Stimulated activated CD8-positive, alpha-beta memory T cell treated with anti-CD3 and anti-CD28 coated beads, Interleukin-15, amount 100 ng/mL, for 48 hours (primary cell): ENCODE measurements at places on chromosomes 1 and 21.

DNA sequence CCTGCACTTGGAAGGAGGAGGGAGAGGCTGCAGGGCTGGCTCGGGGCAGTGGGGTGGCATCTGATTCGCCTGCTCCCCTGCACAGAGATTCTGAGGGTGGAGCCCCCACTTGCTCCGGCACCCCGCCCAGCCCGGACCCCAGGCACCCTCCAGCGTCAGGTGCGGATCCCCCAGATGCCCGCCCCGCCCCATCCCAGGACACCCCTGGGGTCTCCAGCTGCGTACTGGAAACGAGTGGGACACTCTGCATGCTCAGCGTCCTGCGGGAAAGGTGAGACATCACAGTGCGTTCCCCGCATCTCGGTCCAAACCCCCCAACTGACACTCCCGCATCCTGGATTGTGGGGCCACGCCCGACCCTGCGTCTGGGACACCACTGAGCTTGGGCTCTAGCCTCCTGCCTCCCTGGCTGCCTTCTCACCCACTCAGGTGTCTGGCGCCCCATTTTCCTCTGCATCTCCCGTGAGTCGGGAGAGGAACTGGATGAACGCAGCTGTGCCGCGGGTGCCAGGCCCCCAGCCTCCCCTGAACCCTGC, 7.9 kb downstream of the ADAMTSL4 start:
- no peak for DNase-seq

- no peak for DNase-seq
Measured at GRCh38 chr1:151547900-151548230, 7.8 kb downstream of the TUFT1 start.

- DNase-seq, result no peak
Measured at GRCh38 chr21:33229099-33229783, 497 bp upstream of the IFNAR2 start.

- no peak for DNase-seq
Measured at GRCh38 chr1:35810096-35810881, 2.5 kb downstream of the AGO4 start.

DNA sequence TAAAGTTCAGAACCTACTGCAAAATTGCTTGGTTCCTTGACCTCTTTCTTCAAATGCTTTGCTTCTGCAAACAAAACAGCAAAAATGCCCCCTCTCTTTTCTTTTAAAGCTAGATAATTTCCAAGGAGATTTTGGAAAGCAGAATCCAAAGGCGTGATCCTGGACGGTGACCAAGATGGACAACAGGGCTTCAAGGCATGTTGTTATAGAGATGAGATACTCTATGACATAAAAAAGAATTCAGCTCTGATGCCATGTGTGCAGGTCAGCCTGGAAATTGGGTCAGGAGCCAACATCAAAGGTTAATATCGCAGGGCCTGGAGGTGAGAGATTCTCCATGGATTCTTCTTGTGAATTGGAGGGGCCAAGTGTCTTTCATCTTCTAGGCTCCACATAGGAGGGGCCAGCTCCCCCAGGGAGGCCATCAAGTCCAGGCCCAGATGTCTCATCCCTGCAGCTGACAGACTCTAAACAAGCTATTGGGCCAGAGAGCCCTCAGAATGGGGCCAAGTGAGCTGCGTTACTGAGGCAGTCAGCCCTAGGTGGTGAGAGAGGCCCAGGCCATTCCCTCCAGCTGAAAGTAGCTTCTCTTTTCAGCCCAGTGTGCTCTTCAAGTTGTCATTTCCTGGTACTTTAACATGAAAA, 45.5 kb downstream of the NMNAT2 start:
- no peak for DNase-seq

DNA sequence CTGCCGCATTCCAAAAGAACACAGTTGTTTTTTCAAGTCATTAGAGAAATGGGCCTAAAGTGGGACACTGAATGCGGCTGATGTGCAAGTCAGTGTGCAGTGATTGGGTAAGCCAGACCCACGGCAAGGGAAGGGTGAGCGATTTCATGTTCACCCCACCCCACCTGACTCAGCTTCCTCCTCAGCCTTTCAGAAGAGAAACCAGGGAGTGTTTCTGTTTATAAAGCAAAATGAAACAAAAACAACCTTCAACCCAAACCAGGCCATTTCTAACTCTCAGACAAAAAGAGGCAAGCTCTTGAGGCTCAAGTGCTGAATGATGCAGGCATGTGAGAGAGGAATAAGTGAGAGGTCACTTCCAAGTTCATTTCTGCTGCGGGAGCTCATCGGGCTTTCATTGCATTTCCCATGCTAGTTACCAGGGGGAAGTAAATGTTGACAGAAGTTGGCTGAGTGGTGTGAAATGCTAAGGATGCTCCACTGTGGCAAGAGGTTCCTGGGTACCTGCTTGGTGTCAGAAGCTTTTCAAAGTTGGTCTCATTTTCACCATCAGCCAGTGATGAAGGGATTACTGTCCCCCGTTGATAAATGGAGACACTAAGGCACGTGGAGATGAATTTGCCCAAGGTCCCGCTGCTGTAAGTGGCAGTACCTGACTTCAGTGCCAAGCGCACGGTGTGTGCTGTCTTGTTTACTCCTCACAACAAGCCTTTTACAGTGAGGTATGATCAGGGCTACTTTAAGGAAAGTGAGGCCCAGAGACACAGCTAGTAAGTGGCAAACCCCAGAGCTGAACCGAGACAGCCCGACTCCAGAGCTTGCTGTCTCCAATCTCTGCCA, 29.1 kb downstream of the STPG1 start:
- peak; percentile 39 for DNase-seq

- no peak for DNase-seq
Measured at GRCh38 chr21:29669416-29669815, 270.4 kb downstream of the GRIK1 start.

DNA sequence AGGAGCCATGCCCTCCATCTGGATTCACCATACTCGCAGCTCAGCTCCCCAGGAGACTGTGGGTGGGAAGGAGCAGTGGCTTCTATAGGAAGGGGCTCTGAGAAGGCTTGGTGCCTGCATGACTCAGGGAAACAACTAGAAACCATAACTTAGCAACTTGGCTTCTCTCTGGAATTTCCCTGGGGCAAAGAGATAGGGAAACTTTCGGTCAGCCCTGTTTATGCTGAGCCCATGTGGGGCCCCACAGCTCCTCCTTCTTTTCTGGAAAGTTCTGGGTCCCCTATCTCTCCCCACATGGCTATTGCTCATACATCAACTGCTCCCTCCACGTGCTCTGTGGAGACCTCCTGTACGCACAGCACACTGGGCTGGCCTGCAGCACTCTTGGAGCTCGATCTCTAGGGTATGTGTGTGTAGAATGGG, 39.3 kb downstream of the PLEKHA6 start:
- no peak for DNase-seq

DNA sequence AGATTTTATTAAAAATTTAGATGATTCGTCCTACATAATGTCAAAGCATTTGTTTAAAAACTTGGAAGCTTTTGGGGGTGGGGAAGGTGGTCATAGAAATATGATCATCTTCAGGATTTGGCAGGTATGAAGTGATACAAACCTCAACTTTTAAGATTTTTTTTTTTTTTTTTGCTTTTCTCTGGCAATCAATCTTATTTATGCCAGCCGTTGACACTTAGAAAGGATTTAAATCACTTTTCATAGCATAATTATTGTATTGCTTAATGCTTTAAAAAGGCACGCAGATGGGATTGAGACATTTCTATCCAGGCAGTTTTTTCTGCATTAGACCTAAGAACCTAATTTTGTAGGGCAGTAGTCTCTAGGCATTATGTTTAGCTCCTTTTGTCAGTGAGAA, 19.7 kb downstream of the MRPS6 start:
- DNase-seq, result no peak

DNA sequence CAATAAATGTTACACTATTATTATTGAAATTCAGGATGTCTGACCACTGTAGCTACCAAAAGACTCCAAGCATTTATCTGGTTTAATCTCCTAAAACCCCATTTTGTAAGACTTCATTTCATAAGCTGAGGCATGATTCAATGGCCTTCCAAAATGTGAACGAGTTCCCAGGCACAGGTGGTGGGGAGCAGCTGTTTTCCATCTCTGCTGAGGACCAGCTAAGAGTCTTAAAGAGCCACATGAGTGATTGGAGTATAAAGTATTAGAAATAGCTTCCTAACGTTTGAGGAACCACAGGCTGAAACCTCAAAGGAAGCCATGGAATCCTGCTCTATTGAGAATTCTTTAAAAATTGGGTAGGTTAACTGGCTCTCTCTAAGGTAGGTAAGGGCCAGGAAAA, 44.9 kb downstream of the SEC16B start:
- no peak for DNase-seq

- DNase-seq, result no peak
Measured at GRCh38 chr1:162541619-162542141, 19.8 kb upstream of the UAP1 start.

DNA sequence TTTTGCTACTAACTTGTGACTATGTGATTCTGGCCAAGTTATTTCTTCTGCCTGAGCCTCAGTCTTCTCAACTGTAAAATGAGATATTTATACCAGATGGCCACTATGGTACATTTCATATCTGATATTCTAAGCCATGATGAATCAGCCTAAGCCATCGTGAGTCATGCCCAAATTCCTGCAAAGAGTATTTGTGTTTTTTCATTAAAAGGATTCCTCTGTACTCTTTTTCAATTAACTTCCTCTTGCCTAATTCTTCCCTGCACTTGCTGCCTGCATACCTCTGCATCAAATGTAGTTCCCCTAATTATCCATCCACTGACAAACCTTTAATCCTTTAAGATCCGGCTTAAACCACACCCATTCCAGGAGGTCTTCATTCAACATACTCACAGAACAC, 575.1 kb upstream of the BEND5 start:
- no peak for DNase-seq

- no peak for DNase-seq
Measured at GRCh38 chr1:224763126-224763775, 147.1 kb downstream of the CNIH3 start.

- no peak for DNase-seq
Measured at GRCh38 chr1:45824607-45825006, 21.2 kb downstream of the MAST2 start.

GRCh38 chr1:9278585-9279153, 14.0 kb upstream of the SPSB1 start:
- no peak for DNase-seq

GRCh38 chr1:172894349-172895049, 156.2 kb downstream of the TNFSF18 start:
- no peak for DNase-seq

DNA sequence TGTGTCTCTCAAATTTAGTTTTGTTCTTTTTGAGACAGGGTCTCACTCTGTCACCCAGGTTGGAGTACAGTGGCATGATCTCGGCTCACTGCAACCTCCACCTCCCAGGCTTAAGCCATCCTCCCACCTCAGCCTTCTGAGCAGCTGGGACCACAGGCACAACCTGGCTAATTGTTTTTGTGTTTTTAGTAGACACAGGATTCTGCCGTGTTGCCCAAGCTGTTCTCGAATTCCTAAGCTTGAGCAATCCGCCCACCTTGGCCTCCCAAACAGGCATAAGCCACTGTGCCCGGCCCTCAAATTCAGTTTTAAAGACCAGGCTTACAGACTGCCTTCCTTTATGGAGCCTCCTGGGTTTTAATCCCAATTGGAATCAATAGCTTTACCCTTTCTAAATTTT, 83.7 kb upstream of the SELENON start:
- no peak for DNase-seq

DNA sequence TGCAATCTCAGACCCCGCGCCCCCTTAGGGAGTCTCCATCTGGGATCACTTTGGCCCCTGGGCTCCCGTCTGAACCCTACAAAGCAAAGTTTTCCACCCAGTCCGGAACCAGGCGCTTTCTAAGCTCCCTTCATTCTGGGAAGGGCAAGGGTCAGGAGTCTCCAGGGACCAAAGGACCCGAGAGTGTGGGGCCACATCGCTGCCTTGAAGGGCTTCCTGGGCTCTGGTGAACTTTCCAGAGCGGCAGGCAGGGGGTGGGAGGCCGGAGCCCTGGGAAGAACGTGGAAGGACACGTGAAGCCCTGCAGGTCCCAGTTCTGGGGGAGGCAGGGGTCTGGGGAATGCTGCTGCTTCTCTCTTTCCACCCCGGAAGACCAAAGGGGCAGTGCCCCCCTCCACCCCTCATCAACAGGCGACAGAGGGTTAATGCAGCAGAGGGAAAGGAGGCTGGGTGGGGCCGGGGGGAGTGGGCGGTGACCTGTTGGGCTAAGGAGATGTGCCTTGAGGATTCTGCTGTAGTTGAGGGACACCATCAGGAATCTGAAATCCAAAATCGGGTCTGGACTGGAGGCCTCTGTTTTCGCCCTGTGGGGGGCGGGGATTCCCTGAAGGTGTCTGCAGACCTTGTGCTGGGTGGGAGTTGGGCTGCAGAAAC, 734 bp downstream of the CDK18 start:
- no peak for DNase-seq

GRCh38 chr1:240426051-240426450, 185.9 kb downstream of the GREM2 start:
- no peak for DNase-seq

DNA sequence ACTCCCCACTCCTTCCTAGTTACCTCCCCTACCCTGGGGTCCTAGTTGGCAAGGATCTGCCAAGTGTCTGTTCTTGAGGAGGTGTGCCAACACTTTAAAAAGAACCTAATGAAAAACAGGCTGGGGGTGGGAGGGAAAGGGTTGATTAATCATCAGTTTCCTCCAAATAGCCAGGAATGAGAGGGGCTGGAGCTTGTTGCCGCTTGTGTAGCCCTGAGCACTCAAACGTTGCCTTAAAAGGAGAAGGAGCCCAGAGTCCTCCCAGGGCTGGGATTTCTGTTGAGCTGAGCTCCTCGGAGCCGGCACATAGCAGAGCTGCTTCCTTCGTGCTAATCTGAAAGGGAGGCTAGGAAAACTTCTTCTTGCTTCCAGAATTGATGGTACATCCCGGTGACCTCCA, 15.9 kb downstream of the SHISA4 start:
- DNase-seq, result no peak

GRCh38 chr21:45051580-45052434, 22.6 kb upstream of the ADARB1 start:
- no peak for DNase-seq

DNA sequence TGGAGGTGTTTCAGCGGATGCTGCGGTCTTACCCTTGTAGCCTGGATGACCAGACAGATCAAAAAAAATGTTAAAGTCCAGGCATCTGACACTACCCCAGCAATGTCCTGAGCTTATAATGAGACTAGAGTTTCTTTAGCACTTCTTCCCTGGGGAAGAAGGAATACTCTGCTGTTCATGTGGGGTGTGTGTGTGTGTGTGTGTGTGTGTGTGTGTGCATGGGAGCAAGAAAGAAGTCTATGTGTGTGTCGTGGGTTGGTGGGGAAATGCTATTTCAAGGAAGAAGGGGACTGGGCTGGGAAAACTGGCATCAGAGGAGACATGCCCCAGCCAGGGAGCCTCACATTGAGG, 3.0 kb upstream of the RASSF5 start:
- DNase-seq, result no peak

DNA sequence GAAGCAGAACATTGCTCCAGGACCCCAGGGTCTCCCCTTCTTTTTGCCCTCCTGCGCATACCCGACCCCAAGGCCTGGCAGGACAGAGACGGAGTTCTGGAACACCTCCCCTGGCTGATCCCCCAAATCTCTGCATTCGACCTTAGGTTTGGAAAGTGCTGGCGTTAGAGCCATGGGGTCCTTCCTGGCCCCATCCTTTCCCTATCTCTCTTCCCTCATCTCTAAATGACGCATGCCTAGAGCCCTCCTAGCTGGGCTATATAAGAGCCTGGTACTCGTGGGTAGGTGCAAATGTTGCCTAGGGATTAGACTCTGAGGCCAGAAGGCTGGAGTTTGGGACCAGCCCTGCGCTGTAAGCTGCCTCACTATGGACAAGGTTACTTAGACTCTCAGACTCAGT, 16.6 kb downstream of the SLC26A9 start:
- DNase-seq, result no peak

- DNase-seq, result no peak
Measured at GRCh38 chr1:157739229-157739901, 37.6 kb downstream of the FCRL2 start.

- no peak for DNase-seq
Measured at GRCh38 chr1:36456391-36456928, 6.2 kb upstream of the OSCP1 start.

GRCh38 chr1:116820369-116820768, 66.1 kb downstream of the CD2 start:
- DNase-seq, result no peak
